NCI-H1048 (cell line): ENCODE measurements at places on chromosomes 12 and 14.

- DNase-seq = no peak
Observed at GRCh38 chr12:127275416-127275815, 991.6 kb upstream of the TMEM132C start.

- DNase-seq = no peak
Observed at GRCh38 chr14:74579447-74580274, 32.4 kb downstream of the LTBP2 start.

DNA sequence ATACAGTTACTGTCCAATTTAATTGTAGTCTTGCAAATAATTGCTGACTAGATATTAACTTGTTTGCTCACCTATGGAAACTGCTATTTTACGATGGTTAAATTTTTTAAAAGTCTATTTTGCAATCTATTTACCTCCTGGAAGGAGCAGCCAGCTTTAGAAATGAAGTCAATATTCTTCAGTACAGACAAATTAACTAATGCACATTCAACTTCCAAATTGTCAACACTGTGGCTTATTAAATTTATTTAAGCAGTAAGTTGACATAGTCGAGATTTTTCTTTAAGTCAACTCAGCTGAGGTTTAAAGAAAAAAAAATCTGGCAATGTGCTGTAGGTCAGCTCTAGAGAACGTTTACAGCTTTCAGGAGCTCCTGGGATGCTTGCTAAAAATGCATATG, 221.2 kb downstream of the SSPN start:
- DNase-seq = no peak

GRCh38 chr12:69513297-69513696, 43.1 kb downstream of the FRS2 start:
- no peak for DNase-seq

- DNase-seq = no peak
Observed at GRCh38 chr14:87567618-87568295, 425.2 kb downstream of the GALC start.

DNA sequence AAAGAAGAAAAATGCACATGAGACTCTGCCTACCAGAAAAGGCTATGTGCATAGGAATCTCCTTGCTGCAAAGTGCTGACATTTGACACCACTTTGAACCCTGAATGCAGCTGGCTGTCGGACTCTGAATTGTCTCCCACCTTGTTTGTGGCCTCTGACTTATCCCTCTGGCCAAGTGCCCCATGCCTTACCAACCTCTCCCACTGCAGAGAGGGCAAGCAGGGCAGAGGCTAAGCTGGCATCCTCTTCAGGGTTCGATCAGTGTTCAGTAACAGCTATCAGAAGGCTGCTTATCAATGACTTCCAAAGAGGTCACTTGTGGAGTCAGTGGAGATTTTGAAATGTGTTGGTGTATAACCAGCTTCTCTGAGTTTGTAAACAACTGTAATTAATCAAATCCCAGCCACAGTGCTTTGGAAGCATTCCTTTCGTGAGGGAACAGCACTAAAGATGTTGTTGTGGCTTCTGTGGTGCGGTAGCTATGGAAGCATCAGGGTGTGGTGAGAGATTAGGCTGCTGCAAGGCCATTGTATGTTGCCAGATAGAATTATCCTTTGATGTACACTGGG, 22.6 kb upstream of the BMP4 start:
- DNase-seq = no peak

- DNase-seq = no peak
Observed at GRCh38 chr12:55955800-55956508, 9.9 kb downstream of the PMEL start.

- DNase-seq = no peak
Observed at GRCh38 chr12:45981075-45981837, 9.1 kb downstream of the SCAF11 start.

DNA sequence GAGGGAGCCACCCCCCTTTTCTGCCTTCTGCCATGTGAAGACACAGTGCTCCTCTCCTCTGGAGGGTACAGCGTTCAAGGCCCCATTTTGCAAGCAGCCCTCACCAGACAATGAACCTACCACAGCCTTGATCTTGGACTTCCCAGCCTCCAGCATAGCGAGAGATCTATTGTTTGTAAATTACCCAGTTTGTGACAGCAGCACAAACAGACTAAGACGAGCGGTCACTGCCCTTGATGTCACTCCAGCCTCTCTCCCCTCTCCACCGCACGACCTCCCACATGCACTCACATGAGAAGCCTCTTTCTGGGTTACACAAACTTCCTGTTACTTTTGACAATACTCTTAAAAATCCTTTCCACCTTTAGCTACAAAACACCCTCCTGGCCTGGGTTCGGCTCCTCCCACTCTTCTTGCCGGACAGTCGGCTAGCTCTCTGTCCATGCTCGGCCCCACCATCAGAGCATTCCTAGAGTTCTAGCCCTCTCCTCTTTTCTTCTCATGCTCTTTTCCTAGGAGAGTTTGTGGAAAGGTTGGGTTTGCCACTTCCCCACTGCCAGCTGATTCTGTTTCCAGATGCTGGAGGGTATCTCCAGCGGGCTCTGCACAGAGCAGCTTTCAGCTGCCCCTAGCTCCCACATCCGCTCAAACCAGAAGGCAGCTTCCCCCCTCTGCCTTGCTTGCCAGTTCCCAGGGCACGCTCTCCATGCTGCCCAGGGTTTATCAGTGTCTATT, 124.3 kb downstream of the FOXN3 start:
- no peak for DNase-seq

GRCh38 chr12:123398177-123398549, 14.2 kb downstream of the KMT5A start:
- no peak for DNase-seq

DNA sequence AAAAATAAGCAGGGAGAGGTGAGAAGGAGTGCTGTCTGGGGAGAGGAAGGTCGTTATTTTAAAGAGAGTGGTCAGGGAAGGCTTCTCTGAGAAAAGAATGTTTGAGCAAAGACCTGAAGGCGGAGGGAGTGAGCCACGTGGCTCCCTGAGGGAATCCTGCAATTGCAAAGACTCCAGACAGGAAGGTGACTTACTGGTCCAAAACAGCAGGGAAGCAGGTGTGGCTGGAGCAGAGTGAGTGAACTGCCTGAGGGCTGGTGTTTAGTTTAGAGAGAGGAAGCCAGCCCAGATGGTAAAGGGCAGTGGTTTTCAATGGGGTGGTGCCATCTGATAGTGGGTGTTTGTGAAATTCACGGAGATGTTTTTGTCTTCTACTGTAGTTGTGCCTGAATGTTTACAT, 58.8 kb upstream of the LTA4H start:
- no peak for DNase-seq
